ENCODE measurements at places on chromosomes 2 and 18.

GRCh38 chr18:43703050-43703449, 425.8 kb upstream of the SYT4 start:
- DNase-seq = no peak

DNA sequence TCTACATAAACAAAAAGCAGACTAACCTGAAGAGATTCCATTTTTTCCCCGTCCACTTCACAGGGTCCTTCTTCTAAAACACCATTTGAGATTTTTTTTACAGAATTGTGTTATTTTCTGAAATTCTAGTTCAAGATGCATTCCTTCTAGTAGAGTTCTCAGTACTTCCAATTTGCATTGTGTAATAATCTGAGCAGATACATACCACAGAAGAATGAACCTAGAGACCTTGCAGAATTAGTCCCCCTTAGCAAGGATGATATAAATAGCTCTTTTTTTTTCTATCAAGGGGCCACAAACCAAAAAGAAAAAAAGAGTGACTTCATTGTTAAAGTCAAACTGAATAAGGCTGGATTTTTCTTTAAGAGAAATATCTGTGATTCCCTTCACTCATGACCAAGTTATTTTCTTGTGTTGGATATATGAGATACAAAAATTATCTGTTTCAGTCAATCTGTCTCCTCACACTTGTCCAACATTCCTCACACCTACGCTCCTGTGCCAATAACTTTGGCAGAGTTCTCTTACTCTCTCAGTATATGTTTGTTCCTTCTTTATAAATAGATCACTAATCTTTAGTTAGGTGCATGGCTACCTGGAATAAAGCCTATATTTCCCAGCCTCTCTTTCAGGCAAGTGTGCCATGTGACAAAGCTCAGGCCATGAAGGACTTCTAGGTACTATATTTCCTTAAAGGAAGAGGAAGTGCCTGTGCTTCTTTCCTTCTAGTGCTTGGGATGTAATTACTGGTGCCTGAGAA, 183.5 kb downstream of the ZNF385B start:
- DNase-seq = no peak

GRCh38 chr2:120567128-120567527, 168.5 kb upstream of the GLI2 start:
- DNase-seq = no peak

DNA sequence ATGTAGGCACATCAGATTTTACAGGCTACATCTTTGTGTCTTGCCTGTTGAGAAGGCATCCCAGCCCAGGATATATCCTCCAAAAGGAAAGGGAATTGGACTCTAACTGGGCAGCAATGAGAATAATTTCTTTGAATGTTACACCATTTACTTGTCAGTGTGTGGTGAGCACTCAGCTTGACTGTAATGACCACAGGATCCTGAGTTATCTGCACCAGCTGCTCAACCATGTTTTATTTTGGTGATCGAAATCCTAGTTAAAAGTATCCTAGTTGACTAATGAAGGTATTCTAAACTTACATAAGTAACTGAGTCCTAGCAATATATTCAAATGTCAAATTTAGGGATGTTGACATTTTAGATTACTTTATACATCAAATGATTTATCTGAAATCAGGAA, 123.0 kb downstream of the MYO3B start:
- no peak for DNase-seq

DNA sequence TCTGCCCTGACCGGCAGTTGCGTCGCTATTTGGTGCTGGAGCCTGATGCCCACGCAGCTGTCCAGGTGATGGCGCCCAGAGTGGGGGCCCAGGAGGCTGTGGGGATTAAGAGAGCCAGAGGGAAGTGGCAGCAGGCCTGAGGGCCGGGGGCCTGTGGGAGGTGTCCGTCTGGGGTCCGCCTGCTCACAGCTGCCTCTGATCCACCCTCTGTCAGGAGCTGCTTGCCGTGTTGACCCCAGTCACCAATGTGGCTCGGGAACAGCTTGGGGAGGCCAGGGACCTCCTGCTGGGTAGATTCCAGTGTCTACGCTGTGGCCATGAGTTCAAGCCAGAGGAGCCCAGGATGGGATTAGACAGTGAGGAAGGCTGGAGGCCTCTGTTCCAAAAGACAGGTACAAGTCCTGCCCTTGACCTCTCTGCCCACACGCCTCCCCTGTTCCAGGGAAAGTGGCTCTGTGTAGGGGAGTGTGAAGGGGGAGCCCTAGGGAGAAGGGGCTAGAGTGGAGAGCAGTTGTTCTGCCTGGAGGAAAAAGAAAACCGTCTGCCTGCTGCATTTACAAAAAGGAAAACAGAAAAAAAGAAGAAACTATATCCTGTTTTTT, 11.6 kb downstream of the STK11IP start:
- DNase-seq = no peak

GRCh38 chr18:36509646-36510197, 212.2 kb downstream of the FHOD3 start:
- DNase-seq = no peak

DNA sequence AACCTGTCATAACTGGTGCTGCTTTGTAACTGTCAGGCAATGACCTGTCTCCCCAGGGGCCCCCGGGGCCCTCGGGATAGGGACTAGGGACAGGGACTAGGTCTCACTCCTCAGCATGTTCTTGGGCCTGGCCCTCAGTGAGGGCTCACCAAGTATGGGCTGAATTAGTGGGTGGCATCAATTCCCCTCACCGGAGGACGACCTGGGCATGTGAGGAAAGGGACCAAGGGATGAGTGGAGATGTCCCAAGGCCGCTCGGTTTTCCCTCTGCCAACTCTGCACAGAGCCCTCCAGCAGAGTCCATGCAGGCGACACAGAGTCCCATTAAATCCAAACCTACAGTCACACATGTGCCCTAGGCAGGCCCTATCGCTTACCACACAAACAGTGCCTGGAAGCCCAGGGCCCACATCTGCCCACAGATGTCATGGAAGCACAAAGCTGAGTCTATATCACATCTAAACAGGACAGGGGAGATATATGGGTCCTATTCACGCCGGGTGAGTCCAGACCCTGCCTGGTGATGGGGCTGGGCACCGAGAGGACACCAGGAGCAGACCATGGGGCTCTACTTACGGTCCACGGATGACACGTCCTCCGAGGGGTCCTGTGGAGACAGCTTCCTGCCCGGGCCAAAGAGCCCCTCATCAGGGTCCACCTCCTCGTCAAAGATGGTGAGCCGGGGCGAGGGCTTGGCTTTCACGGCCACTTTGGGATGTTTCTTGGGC, 26.6 kb downstream of the HS1BP3 start:
- DNase-seq = no peak

GRCh38 chr2:120383191-120383590, 37.3 kb downstream of the INHBB start:
- DNase-seq = no peak

DNA sequence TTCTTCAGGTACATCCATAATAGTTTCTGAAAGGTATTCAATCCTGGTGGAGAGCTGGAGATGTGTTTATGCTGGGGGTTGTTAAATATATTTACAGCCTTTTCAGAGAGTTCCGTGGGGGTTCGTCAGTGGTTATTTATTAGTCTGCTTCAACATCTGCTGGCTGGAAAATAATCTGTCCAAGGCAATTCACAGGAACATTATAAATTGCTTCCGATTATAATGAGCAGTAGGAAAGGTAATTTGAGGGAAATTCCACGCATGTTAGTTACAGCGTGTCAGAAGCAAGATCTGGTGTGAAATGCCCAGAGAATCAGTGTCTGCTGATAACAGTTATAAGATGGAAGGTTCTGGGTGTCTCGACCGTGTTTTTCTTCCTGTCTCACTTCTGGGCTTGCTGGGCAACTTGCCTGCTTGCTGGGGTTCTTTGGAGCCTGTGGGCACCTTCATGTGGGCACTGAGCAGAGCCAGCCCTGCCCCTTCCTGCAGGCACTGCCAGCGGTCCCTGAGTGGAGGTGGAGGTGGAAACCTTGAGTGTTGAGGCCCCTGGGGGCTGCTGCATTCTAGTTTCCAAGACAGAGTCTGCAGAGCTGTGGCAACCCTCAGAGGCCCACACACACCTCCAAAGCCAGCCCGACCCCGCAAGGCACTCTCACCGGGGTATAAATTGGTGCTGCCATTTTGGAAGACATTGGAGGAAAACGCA, 185.7 kb downstream of the FAM210A start:
- no peak for DNase-seq

- DNase-seq = no peak
These were observed 496.3 kb downstream of the SLC4A3 start for GRCh38 chr2:220123751-220124150.

DNA sequence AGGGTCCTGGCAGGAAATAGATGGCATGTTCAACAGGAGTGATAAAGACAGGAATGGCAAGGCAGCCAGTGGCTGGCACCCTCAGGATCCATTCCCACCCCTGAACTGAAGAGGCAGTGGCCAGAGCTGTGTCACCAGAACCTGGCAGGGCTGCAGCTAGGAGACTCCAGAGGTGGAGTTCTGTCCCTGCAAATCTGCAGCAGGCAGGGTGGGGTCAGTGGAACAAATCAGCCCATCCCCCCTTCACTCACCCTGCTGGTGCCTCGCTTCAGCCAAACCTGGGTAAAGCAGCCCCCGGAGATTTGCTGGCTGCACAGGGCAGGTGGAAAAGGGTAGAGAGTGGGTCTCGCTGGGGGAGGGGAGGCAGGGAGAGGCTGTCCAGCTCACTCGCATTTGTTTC, 12.7 kb downstream of the INPP5D start:
- no peak for DNase-seq

GRCh38 chr2:14632133-14632936, at the start of gene LRATD1:
Gene LRATD1, plus strand, starts transcription at chr2:14632717. Its CDS starts 1,263 bp downstream, at chr2:14633980.
- no peak for DNase-seq

GRCh38 chr2:12856934-12857601, 140.3 kb downstream of the TRIB2 start:
- peak; percentile 92 for DNase-seq
